Glutamatergic neuron (in vitro differentiated cells): ENCODE measurements at places on chromosomes 2 and 18. TPM values are rescaled to one million over a fixed set of nuclear protein-coding genes. Genes with fewer than 3 reads are reported as not detected.

TUBA3E gene
- total RNA-seq: not detected

UGT1A4 gene
- total RNA-seq: not detected

IL1RN gene
- total RNA-seq: not detected

POTEC gene
- total RNA-seq: not detected

- H3K4me3 ChIP-seq: no peak overlapping the region
- H3K27me3 ChIP-seq: peaks cover 6% of the 10 kb centered on the region
- peaks cover 10% of the 10 kb centered on the region for H3K4me1 ChIP-seq
- H3K27ac ChIP-seq: no peak overlapping the region
- peaks cover 3% of the 10 kb centered on the region for H3K36me3 ChIP-seq
These were observed 34.6 kb downstream of the TGFBRAP1 start for GRCh38 chr2:105294844-105295481.

- no peak overlapping the region for H3K27ac ChIP-seq
- H3K4me1 ChIP-seq: no peaks in the 10 kb centered on the region
- H3K4me3 ChIP-seq: no peak overlapping the region
- no peaks in the 10 kb centered on the region for H3K36me3 ChIP-seq
- peaks cover 3% of the 10 kb centered on the region for H3K27me3 ChIP-seq
- no peak for DNase-seq
These were observed 9.7 kb downstream of the SPP2 start for GRCh38 chr2:234060236-234060635.

GRCh38 chr18:40292985-40293710, 1661.9 kb upstream of the PIK3C3 start:
- no peaks in the 10 kb centered on the region for H3K27me3 ChIP-seq
- no peaks in the 10 kb centered on the region for H3K36me3 ChIP-seq
